ENCODE measurements at places on chromosomes 3 and 15.

GRCh38 chr3:32481791-32482631 is 20.6 kb downstream of the CMTM6 start:
- no peak for DNase-seq

GRCh38 chr3:99167071-99167470 is 265.6 kb upstream of the DCBLD2 start:
- DNase-seq = no peak

- DNase-seq = no peak
These were observed 72.1 kb downstream of the OTOL1 start for GRCh38 chr3:161568671-161569070.

DNA sequence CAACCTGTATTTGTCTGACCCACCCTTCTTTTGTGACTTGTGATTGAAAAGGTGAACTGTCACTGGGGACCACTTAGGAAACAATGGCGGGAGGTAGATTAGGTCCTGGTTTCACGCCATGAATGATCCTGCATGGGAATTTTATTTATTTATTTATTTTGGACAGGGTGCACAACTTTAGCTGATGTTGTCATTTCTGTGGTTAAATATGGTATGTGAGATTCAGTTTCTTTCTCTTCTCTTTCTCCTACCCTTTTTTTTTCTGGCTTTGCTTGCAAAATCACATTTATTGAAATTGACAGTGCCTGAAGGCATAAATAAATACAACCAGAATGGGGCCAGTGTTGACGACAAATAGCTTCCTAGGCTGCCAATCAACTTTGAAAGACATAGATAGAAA is 18.0 kb upstream of the HTR3E start:
- DNase-seq = no peak

GRCh38 chr15:48614051-48614450 is 31.5 kb downstream of the FBN1 start:
- no peak for DNase-seq

GRCh38 chr3:44963571-44964325 is 12.2 kb downstream of the ZDHHC3 start:
- DNase-seq = no peak

GRCh38 chr15:39115379-39116057 is 465.4 kb upstream of the THBS1 start:
- DNase-seq = no peak

DNA sequence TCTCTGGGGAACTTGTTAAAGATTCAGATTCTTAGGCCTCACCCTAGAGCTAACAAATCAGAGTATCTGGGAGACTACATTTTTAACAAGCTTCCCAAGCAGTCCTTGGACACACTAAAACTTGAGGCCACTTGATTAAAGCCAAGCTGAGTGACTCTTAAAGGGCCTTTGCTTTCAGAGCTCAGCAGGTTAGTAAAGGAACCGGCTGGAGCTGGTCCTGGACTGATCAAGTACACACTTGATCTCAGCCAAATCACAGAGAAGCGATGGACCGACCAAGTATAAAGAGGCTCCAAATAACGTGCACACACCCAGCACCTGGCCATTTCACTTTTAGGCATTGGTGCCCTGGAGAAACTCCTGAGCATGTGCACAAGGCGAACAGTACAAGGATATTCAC is 12.9 kb upstream of the TM6SF1 start:
- no peak for DNase-seq

- no peak for DNase-seq
These were observed 322.6 kb downstream of the OCA2 start for GRCh38 chr15:27776501-27776900.
